Liver (tissue), 10 donors: ENCODE measurements at places on chromosomes 1 and 21.

- no peak for DNase-seq
Measured at GRCh38 chr1:245485996-245486395, 331.2 kb downstream of the KIF26B start.

DNA sequence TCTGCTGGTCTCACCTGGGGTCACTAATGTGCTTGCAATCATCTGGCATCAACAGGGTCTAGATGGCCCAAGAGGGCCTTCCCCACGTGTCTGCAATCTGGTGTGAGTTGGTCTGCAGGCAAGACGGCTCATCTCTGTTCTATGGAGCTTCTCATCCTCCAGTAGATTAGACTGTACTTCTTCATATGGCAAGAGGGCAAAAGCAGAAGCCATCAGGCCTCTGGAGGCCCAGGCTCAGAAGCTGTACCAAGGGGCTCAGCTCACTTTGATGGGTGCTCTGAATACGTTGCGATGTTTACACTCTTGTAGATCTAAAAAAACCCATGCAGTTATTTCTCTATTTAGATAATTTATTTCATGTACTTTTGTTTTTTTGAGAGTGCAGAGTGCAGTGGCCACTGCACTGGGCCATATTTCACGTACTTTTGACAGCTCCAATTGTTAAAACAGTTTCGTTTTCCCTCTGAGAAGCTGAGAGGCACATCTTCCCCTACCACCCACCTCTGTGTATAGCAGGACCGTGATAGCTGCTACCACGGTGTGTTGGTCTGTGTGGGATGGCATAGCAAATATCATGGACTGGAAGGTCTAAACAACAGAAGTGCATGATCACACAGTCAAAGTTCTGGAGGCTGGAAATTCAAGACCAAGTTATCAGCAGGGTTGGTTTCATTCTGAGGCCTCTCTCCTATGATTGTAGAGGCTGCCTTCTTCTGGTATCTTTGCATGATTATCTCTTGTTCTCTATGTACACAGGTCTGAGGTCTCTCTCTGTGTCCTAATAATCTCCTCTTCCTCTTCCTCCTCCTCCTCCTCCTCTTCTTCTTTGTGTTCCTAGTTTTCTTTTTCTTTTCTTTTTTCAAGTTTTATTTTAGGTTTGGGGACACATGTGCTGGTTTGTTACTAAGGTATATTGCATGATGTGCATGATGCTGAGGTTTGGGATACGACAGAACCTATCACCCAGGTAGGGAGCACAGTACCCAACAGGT, 17.0 kb downstream of the CITED4 start:
- DNase-seq = no peak

DNA sequence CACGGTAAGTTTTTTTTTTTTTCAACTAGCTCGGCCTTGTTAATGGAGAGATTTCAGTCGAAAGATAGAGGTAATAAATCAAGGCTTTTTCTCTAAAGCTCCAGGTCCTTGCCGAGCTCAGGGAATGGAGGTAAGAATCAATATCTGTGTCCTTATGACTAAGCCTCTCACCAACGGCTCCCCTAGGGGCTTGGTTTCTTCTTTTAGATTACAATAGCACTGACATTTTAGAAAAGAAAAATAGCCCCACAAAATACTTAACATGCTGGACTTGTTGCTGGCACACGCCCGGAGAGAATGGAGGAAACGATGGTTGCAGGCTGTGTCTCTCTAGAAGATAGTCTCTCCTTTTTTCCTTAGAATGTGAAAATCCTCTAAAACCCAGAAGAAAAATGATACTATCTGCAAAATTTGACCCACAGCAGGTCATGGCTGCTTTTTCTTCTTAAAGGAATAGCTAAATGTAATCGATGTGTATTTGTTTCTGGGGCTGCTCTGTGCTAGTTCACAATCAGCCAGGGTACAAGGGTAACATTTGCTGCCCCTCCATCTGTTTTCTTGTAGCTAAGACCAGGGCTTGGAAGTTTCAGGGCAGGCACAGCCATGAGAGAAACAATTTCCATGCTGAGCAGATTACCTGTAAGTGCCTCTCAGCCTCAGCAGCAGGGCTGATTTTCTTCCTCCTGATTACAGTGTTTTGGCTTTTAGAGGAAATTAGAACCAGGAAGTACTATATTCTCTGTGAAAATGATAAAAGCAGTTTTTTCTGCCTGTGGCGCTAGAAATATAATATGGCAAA, 86.2 kb upstream of the GNG12 start:
- DNase-seq = no peak

DNA sequence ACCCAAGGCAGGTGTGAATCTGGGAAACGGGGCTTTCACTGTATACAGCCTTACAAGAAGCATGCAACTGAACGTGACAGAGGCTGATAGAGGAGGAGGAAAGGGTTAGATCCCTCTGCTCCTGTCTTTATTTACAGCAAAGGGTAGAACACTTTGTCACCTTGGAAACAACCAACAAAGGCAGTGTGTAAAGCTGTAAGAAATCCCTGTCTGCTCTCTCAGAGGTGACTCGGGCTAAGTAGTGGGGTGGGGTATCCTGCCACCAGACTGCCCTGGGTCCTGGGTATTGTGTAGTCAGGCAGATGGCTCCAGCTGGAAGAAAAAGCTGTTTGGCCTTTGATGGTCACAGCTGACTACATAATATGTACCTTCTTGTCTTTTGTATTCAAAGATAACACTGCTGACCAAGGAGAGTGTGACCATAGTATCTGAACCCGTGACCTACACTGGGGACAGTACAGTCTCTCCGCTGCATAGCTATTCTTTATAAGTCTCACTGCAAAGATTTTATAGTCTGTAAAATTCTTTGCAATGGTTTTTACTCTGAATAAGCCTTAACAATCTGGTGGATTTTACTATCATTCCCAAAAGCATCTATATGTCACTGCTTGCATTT, 22.1 kb upstream of the POU2F1 start:
- no peak for DNase-seq

DNA sequence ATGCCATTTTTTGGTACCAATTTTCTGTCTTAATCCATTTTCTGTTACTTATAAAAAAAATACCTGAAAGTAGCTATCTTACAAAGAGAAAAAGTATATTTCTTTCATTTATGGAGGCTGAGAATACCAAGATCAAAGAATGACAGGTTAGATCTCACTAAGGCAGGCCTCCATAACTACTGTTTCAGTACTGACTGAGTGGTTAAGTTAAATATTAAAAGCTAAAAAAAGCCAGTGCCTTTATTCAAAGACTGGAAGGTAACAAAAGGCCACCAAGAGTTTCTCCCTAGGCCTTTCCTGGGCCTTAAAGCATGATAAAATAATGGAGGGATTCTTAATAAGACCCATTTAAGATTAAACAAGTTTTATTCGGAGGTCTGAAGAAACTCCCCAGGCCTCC, 687.7 kb upstream of the ADGRL4 start:
- no peak for DNase-seq

DNA sequence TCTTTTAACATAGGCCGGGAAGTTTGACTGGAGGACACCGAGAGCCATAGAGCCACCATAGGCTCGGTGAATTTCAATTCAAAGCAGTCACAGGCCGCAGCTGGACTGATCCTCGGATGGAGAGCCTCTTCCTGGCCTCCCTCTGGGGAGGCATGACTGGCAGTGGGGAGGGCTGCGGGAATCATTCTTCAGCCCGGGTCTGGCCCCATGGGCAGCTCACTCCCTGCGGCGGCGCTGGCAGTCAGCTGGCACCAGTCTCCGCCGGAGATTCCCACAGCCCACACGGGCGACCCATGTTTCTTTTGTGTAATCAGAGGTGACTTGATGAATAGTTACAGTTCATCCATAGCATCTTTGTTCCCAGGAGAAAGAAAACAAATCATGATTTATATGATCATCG, 10.6 kb downstream of the ESPN start:
- no peak for DNase-seq

- no peak for DNase-seq
Measured at GRCh38 chr1:32899586-32900296, 1.4 kb downstream of the TMEM54 start.

DNA sequence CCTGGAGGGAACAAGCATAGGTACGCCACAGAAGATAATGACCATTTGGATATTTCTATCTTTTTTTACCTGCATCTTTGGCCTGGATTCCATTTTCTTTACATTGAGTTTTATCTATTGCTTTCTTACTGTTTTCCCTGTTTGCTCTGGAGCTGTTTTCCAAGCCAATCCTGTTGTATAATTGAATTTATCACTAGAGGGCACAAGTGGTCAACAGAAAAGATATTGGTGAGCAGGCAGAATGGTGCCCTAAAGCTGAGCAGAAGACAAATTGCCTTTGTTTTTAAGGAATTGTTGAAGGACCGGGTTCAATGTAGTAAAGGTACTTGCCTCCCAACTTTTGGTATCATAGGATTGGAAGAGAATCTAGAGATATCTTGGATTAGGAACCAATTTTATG, 152.8 kb downstream of the PPP1R12B start:
- DNase-seq = no peak

- DNase-seq = no peak
Measured at GRCh38 chr1:25858494-25858893, 763 bp downstream of the AUNIP start.

DNA sequence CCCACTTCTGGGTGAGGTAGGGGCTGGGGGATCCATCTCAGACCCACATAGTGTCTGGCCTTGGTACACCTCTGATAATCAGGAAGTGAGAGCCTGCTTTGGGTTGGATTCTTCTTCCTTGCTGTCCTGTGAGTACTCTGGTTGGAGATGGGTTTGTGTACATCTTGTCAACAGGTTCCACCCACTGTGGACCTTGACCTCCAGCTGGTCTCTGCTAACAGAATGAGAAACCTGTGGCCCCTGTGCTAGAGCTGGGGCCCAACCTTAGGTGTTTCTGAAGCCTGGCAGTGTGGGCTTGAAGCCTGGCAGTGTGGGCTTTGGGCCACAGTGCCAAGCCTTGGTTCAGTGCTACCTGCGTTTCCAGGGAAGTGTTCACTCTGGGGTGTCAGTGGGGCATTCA, 2.6 kb downstream of the ZBTB48 start:
- DNase-seq = peak; percentile 54

DNA sequence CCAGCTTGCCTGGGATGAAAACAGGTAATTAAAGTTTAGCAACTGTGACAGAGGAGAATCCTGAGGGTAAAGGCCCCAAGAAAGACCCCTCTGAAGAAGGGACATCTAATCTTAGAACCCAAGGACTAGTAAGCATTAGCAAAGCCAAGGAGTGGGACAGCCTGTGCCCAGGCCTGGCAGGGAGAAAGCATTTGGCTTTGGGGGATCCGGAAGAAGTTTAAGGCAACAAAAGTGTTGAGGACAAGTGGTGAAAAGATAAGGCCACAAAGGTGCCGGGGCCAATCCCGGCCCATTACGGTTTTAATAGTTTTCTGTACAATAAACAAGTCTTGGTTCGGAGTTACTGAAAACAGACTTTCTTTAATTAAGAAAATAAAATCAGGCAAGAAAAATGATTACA, 275.5 kb downstream of the TM2D1 start:
- DNase-seq = no peak

DNA sequence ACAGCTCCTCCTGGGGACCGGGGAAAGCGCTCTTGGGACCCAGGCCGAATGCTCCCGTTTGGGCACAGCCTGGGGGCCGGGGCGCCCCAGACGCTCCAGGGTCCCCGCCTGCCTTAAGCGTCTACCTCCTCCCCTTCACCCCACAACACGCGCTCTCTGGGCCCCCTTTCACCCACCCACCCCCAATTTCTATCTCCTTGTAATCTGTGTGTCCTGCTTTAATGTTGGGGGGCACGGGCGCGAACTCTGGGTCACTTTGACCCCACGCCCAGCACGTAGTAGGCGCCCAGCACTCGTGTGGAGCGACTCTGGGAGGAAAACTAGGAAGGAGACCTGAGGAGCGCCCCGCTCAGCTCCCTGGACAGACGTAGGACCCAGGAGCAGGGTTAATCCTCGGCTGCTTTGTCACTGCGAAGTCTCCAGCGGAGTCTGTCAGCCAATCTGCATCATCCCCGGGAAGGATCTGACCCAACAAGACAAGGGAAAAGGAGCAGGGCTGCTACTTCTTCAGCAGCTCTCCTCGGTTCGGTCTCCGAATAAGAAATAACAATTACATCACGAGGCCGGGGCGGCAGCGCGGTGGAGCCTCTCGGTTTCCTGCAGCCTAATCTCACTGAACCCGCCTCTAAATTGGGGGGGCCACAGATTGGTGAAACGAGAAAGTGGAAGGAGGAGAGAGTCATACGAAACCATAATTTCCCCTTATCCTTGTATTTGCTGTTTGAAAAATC, 757 bp upstream of the NRIP1 start:
- DNase-seq = peak; percentile 65

DNA sequence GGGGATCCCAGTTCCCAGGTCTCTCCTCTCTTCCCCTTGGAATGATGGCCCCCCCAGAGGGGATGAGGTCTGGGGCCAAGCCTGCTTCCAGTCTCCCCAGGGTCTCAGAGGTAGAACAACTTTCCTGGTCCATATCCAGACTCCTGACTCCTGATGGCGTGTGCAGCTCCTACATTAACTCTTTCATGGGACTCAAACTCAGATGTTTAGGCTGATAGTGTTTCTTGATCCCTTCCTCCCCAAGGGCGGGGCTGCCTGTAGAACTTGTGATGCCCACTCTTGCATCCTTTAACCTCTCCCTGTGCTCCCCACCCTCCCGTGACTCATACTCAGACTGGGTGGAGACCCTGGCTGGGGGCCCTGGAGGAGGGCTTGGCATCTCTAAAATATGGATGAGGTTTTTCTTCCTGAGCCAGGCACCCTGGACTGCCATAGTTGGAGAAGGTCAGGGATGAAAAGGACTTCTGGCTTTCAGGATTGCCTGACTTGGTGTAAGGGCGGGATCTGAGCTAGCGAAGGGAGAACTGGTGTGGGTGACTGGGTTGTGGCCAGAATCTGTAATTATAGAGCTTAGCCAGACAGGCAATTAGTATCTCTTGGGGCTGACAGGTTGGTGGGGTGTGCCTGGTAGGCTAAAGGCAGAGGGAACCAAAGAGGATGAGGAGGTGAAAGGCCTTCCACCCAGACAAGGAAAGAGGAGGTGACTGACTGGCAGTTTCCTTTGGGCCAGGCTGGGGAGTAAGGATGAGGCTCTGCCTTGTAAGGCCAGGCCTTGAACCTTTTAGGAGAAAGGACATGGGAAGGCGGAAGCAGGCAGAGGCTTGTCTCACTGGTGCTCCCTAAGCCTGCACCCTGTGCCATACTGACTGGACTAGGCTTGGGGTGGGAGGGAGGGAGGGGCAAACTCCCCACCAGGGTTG, 1.5 kb downstream of the ATP8B2 start:
- DNase-seq = no peak

- DNase-seq = no peak
Measured at GRCh38 chr1:4404854-4405590, 249.4 kb upstream of the AJAP1 start.

- no peak for DNase-seq
Measured at GRCh38 chr1:67194209-67194863, 28.1 kb downstream of the IL23R start.

GRCh38 chr1:153540394-153541361, at the start of gene S100A5:
S100A5 (minus strand) TSS chr1:153540934; CDS start chr1:153540191, 743 bp downstream.
- DNase-seq = no peak

DNA sequence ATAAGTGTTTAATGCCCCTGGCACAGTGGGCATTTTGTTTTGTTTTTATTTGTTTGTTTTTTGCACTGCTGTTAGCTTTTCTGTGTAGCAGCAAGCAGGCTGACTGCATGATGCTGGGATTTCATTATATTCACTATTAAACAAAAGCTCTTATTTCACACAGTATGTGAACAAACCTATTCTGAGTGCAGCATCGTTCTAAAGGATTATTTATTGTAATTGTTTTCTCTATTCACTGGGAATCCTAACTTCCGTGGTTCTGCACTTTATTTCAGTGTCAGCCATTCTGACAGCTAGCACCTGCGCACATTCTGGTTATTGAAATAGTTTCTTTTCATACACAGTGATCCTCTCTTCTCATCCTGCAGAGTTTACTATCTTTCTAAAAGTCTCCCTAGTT, 595.0 kb downstream of the NEGR1 start:
- DNase-seq = no peak
